MCF 10A (cell line): ENCODE measurements at places on chromosomes 13 and 19. TPM values are rescaled to one million over a fixed set of nuclear protein-coding genes. Genes with fewer than 3 reads are reported as not detected.
A peak's percentile ranks its signal among the peaks of the same experiment; 100 is the strongest.

The TNFSF9 gene
- total RNA-seq = 6.2 and 6.9 TPM in 2 replicates

The CEACAM18 gene
- total RNA-seq = not detected in 2 replicates

The CYP4F3 gene
- total RNA-seq = 0.42 and 0.75 TPM in 2 replicates

The SMAD9 gene
- 0.98 and 1.6 TPM in 2 replicates for total RNA-seq

The PRKCG gene
- not detected in 2 replicates for total RNA-seq

DNA sequence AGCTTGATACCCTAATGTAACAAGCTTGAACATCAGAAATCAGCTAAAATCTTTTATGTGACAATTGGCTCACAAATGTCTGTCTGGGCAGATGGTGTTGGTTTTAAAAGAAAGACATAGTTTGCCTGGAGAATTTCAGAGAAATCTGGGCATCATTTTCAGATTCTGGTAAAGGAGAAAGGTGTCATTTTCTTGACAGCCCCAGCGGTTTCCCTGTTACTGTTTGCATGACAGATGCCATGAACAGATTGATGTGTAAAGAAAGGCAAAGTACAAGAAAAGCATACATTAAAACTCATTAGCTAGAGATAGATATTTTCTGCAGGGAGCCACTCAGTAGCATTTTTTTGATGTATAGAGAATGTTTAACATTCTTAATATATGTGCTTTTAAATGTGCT lies 987.9 kb downstream of the OLFM4 start:
- DNase-seq = no peak

DNA sequence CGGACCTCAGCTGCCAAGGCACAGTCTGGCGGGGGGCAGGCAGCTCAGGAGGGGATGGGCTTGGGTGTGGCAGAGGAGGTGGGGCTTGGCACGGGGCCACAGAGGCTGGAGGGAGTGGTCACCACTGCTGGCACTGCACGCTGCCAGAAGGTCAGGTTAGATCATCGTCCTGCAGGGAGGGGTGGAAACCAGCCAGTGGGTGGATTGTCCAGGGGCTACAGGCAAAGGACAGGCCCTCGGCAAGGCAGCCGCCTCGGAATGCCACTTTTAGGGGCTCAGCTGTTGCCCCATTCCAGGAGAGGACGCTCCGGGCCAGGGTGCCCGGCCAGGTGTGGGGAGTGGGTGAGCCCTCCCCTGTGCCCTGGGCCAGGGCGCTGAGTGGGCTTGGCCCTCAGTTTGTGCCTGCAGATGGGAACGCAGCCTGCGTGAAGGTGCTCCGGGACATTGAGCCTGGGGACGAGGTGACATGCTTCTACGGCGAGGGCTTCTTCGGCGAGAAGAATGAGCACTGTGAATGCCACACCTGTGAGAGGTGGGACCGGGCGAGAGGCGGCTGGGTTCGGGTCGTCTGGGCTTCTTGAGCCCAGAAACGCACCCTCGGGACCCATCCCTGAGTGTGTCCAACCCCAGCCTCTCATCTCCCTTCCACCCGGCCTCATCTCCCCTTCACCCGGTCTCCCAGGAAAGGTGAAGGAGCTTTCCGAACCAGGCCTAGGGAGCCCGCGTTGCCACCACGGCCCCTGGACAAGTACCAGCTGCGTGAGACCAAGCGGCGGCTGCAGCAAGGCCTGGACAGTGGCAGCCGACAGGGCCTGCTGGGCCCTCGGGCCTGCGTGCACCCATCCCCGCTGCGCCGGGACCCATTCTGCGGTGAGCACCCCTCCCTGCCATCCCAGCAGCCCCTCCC lies 6.4 kb downstream of the KMT5C start:
- peak; percentile 74 for DNase-seq

DNA sequence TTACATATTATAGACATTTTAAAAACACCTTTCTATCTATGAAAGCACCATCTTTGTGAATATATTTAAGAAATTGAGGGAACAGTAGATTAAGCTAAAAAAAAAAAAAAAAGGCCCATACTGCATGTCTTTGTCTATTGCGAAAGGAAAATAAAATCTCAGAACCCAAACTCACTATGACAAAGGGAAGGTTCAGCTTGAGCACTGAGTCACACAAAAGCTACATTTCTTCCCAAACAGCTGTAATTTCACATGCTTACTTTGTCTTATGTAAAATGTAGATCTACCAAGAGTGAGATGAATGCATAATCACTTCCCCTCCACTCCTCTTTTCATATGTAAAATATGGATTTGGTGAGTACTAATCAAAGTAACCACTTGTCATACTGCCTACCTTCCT lies 640.1 kb upstream of the KLF12 start:
- DNase-seq = peak; percentile 54
